ENCODE measurements at places on chromosomes 4 and X.

- DNase-seq, result no peak
These were observed 33.5 kb upstream of the ELF2 start for GRCh38 chr4:139210486-139210885.

- no peak for DNase-seq
These were observed 969 bp downstream of the STIM2 start for GRCh38 chr4:26861434-26862186.

DNA sequence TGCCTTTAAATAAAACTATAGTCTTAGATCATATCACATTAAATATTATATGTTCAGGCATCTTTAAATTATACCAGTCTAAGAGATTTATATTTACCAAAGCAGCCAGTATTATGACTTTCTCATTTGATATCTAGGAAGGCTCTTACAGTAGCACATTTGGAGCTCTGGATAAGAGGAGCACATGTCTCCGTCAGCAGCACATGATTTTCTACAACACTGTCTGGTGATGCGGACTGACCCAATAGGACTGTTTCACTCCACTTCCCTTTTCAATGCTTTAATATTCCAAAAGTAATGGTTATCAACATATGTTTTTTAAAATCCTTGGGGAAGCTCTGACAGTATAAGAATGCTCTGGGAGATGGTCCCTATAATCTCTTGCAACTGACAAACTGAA is 61.5 kb downstream of the HAUS3 start:
- DNase-seq, result no peak

GRCh38 chr4:87584222-87584908 is 24.0 kb upstream of the DSPP start:
- no peak for DNase-seq

DNA sequence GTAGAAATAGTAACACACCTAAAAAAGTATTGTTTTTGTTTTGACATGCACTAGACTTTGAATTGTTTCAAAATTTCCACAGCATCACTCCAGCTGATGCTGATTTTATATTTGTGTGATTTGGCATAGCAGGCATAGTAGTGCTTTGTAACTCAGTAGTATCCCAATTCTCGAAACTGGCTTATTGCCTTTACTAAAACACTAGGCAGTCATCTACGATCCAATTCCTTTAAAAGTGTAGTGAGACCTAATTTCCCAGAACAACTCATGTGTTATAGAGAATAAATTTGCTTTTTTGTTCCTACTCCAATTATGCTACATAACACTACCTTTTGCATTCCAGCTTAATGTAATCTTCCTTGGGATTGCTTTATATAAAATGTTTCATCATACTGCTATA is 797.7 kb downstream of the ADGRL3 start:
- no peak for DNase-seq

Measured in LNCaP clone FGC (cell line).